ENCODE measurements at places on chromosomes 6 and 20.
A peak's percentile ranks its signal among the peaks of the same experiment; 100 is the strongest.

- no peak for DNase-seq
Measured at GRCh38 chr6:62086047-62086446, 200.0 kb downstream of the KHDRBS2 start.

- no peak for DNase-seq
Measured at GRCh38 chr6:49145280-49145679, 317.8 kb downstream of the MMUT start.

DNA sequence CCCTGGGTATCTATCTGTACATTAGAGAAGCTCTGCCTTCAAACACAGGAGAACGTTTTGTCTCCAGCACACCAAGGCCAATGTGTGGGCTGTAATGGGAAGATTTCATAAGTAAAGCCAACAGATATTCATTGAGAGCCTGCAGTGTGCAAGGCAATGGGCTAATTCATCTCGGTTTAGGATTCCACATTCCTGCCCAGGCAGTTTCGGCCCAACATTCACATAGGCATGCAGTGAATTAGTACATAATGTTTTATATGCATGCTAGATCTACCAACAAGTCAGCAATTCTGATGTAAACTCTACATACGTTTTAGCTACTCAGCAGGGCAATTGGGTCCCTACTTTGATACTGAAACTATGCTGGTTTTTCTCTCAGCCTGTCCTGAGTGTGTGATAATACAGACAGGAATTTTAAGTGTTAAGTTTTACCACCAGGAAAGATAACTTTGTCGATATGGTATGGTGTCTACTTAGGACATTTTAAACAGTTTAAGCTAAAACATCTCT, 46.9 kb upstream of the NAA20 start:
- no peak for DNase-seq

DNA sequence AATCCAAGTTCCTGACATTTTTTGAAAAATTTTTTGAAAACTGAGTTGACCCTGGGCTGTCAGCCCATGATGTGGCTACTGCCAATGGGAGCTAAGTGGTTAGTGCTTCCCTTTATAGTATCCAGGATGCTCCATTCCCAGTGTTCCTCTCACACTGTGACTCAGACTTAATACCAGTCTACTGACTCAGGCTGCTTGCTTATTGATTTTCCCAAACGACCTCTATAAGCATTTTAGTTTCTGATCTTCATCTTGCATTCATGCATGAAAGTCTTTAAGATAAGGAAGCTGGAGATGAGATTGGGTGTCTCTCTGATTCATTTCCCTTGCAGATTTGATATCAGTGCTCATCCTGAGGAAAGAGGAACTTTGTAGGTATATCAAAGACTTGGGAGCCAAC, 560.0 kb downstream of the TBC1D32 start:
- DNase-seq: no peak

GRCh38 chr6:203661-204060, 88.6 kb upstream of the DUSP22 start:
- DNase-seq: no peak

DNA sequence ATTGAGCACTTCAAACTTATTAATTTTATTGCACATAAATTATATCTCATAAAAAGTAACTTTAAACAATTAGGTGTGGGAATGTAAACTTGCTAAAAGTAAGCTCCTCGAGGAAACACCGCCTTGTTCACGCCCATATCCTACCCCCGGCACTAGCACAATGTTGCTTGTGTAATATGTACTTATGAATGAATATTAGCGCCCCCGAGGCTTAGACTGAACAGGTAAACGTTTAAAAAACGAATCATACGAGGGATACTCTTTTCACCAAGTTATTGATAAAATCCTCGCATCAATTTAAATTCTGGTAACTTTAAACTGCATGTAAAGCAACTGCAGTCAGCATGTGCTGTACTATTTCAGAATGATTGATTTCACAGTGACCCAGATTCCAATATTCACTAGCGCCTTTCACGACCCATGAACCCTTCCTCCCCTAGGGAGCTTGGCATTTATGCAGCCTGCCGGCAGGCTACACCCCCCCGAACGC, 637 bp downstream of the TFB1M start:
- DNase-seq: no peak

GRCh38 chr6:126064257-126064747, 78.0 kb downstream of the TRMT11 start:
- no peak for DNase-seq

GRCh38 chr6:55445648-55446204, 118.5 kb downstream of the GFRAL start:
- no peak for DNase-seq

DNA sequence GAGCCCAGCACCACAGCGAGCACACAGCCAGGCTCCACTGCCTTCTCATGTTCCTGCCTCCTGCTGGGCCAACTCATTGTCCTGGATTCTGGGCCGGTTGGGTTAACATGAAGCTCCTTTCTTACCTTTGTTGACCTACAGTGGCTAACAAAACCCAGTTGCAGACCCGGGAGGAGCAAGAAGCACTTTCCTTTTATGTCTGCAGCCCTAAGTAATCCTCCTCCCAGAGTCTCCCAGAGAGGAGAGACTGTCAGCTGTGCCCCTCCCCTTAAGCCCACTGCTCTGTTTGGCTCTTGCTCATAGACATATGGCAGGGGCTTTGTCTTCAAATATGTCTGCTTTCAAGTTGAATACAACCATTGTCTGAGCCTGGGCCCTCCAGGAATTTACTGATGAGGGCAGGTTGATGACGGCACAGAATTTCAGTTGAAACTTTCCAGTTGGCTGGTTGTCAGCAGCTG, 55.2 kb downstream of the PSMB1 start:
- DNase-seq: no peak

- DNase-seq: no peak
Measured at GRCh38 chr20:9214685-9215084, 145.8 kb downstream of the PLCB4 start.

DNA sequence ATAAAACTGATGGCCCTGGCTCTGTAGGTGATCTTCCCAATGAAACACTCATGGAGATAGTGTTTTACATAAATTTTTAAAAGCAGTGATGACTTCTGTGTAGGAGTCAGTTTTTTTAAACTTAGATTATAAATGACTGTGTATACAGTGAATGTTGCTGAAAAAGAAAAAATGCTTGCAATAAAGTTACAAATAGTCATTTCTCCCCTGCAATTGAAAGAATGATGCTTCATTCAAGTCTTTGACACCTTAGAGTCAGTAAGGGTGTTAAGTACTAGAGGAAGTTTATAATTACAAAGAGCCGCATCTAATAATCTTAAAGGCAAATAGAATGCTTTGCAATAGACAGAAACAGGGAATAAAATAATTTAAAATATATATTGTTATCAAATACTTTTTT, 27.6 kb downstream of the ZNF292 start:
- DNase-seq: no peak

- DNase-seq: no peak
Measured at GRCh38 chr6:165455488-165455887, 146.1 kb upstream of the C6orf118 start.

DNA sequence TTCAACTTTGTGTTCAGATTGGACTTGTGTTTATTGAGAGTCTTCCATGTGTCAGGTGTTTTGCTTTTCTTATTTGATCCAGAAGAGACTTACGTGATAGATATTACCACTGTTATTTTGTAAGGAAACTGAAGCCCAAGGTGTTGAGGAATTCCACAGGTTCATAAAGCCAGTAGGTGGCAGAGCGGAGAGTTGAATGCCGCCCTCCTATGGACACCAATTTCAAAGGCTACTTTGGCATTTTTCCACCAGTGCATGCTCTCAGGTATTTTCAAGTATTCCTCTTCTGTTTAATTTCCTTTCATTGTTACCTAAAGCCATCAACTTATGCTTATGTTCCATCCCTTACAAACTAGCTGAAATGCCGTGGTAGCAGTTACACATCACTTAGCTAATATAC, 14.0 kb upstream of the COL10A1 start:
- no peak for DNase-seq

DNA sequence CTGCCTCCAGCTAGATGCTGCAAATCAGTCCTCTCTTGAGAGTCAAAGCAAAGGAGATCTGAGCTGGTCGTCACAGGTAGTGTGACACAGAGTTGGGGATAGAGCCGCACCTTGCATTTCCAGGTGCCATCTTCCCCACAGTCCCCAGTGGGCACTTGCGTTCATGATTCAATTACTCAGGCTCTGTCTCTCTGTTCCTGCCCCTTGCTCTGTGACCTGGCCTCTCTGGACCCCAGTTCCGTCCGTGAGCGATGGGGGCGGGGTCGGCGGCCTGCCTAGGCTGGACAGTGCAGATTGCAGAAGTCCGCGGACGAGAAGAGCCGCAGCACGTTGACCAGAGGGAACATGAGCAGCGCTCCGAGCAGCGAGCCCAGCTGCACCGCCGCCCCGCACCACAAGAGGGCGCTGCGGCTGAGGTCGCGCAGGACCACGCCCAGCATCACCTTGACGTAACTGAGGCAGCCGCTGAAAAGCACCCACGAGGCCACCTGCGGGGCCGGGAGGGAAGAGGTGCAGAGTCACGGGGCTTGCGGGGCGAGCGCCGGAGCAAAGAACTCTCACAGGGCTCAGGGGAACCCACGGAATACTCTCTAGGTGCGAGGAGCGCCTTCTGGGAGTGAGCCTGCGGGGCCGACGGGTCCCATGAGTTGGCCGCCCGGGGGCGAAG, 7.4 kb downstream of the SLC52A3 start:
- no peak for DNase-seq

DNA sequence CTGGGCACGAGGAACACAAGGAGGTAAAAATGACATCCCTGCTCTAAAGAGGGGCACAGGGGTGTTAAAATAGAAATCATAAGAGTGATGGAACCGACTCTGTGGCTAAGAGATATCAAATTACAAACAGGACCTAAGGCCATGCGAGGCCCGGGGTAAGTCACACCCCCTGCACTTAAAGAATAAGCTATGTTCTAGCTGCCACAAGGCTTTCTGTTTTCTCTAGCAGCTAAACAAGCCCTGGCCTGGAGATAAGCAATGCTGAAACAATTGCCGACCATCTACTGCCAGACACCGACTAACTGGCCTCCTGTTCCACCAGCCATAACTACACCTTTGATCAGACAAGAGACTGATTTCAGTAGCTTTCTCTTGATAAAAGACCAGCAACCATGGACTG, 32.4 kb downstream of the MDGA1 start:
- DNase-seq: no peak

- DNase-seq: no peak
Measured at GRCh38 chr20:62233684-62234083, 4.6 kb upstream of the OSBPL2 start.

GRCh38 chr6:63636518-63637021, 968 bp downstream of the PHF3 start:
- DNase-seq: peak; percentile 34

- DNase-seq: no peak
Measured at GRCh38 chr6:51474022-51474975, 613.1 kb downstream of the PKHD1 start.

DNA sequence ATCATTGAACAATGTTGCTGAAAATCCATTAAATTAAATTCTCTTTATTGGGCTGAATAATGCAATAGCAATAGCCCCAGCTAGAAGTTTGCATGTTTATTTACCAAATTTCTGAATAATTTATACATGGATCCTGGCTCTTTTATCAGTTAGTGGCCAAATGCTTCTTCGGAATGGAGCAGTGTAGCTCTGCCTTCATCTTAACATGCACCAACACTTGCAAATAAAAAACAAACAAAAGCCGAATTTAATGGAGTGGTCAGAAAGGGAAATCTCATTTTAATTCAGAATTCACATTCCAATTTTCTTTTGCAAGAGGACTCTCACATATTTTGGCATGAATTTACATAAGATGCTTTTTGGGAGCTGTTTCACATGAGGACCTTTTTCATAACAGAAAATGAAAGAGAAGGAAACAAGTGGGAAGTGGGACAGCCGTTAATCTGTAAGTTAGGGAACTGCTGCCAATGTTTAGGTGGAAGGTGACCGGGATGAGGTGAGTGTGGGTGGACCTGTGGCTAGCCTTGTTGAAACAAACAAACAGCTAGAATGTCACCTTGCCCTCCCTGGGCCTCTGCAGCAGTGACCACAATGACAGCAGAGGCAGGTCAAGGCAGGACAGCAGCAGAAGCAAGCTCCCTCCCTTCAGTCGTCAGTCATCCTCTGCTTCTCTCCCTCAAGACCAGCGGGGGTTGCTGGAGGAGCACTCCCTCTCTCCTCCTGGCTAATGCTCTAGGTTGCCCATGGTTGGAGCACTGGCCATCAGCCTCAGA, 73.2 kb downstream of the INSM1 start:
- no peak for DNase-seq

GRCh38 chr6:20313051-20313450, 88.6 kb upstream of the E2F3 start:
- DNase-seq: no peak

GRCh38 chr6:63509652-63510352, 62.5 kb upstream of the LOC128125822 start:
- DNase-seq: no peak

GRCh38 chr20:14687313-14687712, 349.9 kb upstream of the FLRT3 start:
- DNase-seq: no peak

GRCh38 chr20:23118144-23118543, 32.0 kb upstream of the CD93 start:
- no peak for DNase-seq

DNA sequence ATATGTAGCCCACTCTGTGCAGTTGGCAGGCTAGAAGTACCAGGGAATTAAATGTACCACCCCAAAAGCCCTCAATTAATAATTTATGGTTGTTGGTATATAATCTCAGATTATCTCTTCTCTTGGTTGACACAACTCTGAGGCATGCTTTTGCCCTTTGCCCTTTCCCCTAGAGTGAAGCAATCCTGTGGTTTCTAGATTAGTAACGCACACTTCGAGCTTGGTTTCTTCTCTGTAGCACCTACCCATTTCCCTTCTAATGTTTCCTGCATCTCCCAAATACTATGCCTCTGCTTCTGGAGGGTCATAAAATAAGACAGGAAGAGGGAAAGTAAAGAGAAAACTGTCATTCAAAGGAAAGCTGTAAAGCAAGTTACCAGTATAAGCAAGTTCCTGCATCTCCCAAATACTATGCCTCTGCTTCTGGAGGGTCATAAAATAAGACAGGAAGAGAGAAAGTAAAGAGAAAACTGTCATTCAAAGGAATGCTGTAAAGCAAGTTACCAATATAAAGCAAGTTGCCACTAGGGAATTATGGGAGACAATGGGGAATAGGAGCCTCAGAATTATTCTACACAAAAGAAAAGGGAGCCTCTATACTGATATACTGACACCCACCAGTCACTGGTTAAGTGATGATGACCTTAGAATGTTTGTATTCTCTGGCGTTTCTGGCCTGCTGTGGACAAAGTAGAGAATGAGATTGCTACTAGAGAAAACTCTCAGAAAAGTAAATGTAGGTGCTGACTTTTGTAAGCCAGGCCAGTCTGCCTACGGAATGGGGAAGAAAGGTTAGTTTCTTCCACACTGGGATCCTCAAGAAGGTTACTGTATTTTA, 862.6 kb upstream of the MAN1A1 start:
- DNase-seq: no peak

DNA sequence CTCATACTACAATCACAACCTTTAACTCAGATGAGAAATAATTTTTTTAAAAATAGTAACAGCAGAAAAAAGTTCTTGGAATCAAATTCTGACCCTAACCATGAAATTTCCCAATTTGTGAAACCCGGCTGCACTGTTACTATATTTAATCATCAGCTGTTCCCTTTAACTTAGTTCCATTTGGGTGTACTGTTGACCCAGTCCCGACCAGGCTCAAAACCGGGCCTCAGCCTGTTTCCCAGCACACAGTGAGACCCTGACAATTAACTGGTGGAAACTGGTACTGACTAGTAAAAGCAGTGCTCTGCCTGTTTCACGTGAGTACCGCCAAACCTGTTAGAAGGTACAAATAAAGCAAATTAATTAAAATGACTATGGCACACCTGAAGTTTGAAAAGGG, 7.0 kb downstream of the CTCFL start:
- no peak for DNase-seq
